ENCODE measurements at places on chromosomes 7 and 10.

DNA sequence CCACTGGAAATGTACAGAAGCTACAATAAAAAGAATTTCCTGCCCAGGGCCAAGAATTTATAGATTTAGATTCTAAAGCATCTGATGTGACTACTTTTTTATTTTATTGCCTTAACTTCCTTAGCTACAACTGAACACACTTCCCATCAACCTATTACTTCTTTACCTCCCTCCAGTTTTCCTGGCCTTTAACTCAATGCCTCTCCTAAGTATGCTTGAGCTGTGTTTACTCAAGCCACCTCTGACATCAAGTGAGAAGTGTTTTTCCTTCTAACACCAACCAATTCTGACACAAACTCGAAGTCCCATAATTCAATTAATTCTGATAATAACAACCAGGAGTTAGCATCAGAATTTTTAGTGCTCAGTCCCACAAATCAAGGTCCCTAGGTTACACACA lies 170.0 kb downstream of the IMMP2L start:
- no peak for DNase-seq

DNA sequence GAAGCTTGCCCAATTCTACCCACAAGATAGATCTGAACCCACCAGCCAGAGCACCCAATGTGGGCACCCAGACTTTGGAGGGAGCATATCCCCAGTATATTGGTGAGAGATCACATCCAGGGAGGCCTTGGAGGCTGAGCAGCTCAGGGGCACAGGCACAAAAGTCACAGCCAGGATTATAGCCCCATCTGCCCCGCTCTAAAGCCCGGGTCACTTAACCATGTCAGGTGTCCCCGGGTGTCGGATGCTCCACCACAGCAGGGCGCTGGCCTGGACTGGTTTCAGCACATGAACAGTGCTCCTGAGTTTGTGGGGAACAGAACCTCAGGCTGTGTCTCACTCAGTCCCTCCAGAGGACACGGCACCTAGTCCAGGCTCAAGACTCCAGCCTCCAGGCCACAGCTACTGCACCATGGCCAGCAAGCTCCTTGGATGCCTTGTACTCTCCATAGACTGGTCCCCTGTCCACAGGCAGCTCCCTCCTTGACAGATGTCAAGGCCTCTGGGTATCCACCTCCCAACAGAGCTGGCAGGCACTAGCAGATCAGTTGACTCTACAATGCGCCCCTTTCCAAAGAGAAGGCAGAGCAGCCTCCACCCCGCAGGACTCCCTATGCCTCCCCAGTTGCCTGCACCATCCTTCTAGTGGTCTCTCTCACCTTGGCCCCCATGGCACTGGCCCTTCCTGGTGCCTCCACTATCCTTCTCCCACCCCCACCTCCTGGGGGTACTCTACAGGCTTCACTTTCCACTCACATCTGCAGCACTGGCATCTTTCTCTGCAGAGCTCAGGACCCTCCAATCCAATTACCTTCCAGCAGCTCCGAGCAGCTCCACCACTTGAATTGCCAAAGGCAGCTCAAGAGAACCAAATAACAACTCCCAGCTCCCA lies 306.0 kb downstream of the GRID1 start:
- no peak for DNase-seq

DNA sequence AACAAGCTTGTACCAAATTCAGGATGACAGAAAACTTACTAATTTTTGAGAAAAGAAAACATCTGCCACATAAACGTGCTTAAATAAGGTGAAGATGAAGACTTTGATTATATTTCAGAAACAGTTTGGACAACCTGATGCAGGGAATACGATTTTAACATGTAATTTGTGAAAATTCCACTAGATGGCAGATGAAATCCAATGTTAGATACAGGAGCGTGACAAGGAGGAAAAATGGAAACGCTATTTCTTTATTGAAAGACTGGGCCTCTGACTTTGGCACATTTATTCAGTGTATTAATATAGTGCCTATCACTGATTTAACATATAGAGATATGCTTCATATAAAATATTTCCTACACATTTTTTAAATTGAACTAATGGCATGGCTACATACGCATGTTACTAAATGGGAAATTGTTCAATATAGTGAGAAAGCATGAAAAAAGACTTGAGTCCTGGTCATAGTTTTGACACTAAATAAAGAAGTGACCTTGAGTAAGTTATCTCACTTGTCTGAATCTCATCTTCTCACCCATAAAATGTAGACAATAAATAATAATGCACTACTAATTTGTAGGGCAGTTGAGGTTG lies 60.7 kb downstream of the CD36 start:
- DNase-seq, result peak; percentile 61

- no peak for DNase-seq
Measured at GRCh38 chr10:73791871-73792400, 6.5 kb downstream of the ZSWIM8 start.

DNA sequence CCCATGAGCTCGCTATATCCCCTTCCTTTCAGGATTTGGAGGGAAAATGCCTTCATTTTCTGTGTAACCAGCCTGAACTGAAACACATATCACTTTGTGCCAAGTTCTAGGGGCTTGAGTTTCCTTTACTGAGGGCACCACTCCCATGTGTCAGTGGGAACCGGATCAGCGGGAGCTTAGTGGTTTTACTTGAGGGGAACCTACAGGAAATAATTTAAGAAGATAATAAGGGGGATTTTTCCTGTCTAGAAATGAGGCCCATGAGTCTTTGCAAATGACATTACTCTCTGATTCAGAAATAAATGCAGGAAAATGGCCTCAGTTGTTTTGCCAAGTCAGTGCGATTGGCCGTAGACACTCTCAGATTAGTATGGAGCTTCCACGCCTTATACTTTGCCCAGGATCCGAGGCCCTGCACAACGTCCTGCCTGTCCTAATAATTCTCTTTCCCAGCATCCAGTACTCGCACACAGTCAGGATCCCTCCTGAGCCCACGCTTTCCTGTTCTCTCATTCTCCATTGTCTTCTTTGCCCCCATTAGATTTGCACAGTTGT lies 86.4 kb upstream of the LYZL1 start:
- DNase-seq, result no peak

DNA sequence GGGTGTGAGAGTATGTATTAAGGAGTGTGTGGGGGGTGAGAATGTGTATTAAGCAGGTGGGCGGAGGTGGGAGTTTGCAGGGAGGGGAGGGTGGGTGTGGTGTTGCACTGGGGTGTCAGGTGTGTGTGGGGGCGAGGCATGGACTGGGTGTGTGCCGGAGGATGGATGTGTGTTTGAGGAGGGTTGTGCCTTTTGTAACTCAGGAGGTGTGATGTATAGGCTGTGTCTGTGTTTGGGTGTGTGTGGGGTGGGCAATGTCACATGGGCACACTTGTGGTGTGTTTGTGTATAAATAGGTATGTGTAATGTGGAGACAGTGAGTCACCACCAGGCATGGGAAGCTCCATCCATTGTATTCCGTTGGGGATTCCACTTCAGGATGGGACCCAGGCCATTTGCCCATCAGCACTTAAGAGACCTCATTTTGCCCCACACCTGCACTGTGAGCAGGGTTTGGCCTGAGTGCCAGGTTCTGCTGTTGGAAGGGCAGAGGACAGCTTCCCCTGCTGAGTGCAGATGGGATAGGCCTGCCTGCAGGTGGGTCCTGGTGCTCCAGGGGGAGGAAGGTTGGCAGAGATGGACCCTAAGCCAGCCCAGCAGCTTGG lies 5.8 kb downstream of the UNC5B start:
- DNase-seq, result peak; percentile 76

DNA sequence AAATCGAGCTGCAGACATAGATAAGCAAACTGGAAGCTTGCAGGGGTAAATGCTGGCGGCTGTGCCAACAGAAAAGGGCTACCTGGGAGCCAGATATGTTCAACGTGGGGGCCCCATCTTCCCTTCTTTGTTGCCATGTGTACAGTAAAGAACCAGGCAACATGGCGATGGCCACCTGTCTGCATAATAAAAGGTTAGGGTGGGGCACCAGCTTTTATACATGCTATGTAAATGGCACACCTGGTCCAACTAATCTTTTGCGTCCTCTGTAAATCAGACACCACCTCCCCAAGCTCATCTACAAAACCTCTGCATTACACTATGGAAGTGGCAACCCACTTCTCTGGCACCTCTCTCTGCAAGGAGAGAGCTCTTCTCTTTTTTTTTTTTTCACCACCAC lies 13.9 kb downstream of the BUD31 start:
- DNase-seq, result no peak

GRCh38 chr10:49164559-49165188 lies 23.5 kb downstream of the TMEM273 start:
- no peak for DNase-seq

GRCh38 chr10:43885842-43886241 lies 237.2 kb upstream of the ZNF32 start:
- no peak for DNase-seq

GRCh38 chr10:97024168-97025073 lies 161.3 kb downstream of the SLIT1 start:
- DNase-seq, result peak; percentile 83

DNA sequence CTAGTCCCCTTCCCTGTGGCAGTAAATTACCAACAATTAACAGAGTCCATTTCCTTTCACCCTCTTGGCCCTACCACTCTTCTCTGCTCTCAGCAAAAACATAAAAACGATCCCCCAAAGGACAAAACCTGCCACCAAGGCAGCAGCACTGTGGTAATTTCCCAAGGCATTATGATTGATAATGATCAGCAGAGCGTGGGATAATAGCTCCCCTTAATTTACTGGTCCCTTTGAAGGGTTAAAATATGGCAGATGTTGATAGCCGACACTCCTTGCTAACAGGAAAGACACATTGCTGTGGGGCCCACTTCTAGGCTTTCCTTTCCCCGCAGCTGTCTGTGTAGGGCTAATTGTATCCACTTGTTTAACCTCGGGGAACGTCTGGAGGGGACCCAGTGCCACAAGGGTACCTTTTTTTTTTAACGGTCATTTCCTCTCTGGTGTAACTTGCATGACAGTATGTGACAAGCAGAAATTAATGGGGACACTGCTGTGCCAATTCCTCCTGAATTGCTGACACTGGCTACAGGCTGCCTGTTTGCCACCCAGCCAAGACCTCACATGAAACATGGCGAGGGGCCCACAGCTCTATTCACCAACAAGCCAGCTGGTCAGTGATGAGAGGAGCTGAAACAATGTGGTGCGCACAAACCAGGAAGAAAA lies 81.3 kb downstream of the CDK6 start:
- DNase-seq, result no peak

- peak; percentile 48 for DNase-seq
Measured at GRCh38 chr10:102718220-102718619, 3.8 kb downstream of the SFXN2 start.

DNA sequence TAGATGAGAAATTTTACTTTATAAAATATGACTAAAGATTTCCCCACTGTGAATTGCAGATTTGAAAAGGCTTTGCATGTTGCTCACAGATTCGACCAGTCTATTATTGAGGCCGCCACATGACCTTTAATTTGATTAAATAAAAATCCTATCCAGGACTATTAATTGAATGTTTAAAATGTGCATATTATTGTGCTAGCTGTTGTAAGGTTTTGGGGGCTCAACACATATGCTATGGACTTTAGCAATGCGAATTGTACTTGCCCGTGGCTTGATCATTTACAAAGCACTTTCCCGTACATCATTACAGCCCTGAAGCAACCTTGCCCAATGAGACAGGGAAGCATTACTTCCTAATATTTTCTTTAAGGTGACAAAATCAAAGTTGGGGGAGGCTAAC lies 243.0 kb downstream of the ACTR3B start:
- no peak for DNase-seq

DNA sequence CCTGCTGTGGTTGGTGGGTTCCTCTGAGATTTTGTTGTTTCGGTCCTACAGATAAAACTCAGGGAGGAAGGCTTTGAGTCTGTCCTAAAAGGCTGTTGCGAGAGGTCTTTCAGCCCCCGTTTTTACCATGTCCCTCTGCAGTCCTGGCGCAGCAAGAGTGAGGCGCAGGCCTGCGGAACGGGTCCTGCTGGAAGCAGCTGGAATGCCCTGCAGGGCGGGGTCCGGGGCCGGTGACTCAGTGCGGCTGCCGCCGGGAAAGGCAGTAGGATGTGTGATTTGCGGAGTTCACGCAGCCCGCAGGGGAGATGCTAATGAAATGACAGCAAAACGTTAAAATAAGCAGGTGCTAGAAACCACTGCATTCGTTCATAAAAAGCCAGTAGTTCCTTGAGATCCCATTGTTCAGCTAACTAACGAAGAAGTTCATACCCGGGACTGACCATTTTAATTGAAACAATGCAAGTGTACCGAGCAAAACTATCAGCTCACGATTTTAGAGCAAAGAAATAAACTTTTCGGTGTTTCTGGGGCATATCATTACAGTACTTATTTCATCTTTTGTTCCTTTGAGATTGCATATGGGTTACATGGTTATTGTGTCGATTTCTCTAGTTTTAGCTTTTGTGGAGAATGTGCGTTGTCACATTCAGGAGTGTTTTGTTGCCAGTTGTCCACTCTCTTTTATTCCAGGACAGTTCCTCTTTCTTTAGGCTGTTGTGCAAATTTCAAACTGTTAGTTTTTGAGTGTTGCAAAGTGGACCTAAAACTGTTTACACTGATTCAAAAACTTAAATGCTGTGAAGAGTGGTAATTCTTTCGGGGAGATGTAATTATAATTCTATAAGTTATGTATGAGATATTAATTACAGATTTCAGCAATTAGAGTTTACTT lies 783 bp downstream of the ANLN start:
- peak; percentile 96 for DNase-seq

DNA sequence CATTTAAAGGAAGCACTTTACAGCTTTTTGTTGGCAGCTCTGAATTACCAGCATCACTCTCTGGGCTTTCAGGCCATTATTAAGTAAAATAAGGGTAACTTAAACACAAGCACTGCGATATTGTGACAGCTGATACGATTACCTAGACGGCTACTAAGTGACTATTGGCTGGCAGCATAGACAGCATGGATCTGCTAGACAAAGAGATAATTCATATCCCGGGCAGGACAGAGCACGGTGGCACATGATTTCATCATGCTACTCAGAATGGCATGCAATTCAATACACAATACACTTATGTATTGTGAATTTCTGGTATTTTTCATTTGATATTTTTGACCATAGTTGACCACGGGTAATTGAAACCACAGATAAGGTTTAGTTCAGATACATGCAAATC lies 522.0 kb upstream of the LRRN3 start:
- DNase-seq, result peak; percentile 53

- no peak for DNase-seq
Measured at GRCh38 chr7:151792086-151792485, 84.8 kb downstream of the PRKAG2 start.

All from epithelial cell of esophagus (primary cell).